NCI-H524 treated with DMSO at 0.1 percent for 48 hours (cell line): ENCODE measurements at places on chromosomes 12 and 14.

- DNase-seq: no peak
These were observed 7.2 kb upstream of the SDR9C7 start for GRCh38 chr12:56941299-56942017.

DNA sequence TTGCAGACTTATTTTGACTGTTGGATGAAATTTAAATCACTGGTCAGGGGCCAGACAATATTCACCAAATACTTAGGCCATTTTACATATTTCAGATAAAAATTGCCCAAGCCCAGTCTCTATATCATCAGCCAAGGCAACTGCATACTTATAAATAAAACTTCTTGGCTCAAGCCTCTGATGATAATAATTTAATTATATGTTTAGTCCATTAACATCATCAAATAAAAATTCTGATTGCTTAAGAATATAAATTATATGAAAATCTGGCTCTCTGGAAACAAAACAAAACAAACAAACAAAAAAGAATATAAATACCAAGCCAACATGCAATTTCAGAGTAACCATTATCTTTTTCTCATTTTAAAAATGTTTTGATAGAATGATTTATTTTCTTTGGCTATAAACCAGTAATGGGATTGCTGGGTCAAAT lies 165.2 kb downstream of the BTG1 start:
- no peak for DNase-seq

- DNase-seq: no peak
These were observed 11.5 kb upstream of the OR11G2 start for GRCh38 chr14:20179218-20179617.

DNA sequence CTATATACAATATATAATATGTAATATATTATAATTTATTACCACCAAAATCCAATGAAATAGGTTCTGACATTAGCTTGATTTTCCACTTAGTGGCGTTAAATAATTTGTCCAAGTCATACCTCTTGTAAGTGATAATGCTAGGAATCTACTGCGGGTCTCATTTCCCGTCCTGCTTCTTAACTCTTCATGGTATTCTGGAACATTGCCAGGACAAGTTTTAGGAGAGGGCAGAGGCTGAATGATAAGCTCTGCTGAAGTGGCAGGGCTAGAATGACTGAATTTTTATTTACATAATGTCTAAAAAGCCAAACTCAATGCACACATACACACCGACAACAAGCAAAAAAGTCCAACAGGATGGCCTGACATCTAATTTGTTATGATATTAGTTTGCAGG lies 70.4 kb upstream of the PTPRQ start:
- DNase-seq: no peak

- no peak for DNase-seq
These were observed 320.9 kb downstream of the NRXN3 start for GRCh38 chr14:78491048-78491447.
